CD8-positive, alpha-beta memory T cell (primary cell): ENCODE measurements at places on chromosomes 16 and 17. TPM values are rescaled to one million over a fixed set of nuclear protein-coding genes. Genes with fewer than 3 reads are reported as not detected.

- H3K4me3 ChIP-seq: no peak overlapping the region
- no peaks in the 10 kb centered on the region for H3K27me3 ChIP-seq
- H3K4me1 ChIP-seq: peaks cover 55% of the 10 kb centered on the region
- H3K27ac ChIP-seq: no peak overlapping the region
- no peak for DNase-seq
Observed at GRCh38 chr16:25009822-25010221, 5.3 kb downstream of the ARHGAP17 start.

- H3K4me3 ChIP-seq: peak overlapping the region; percentile 87
- DNase-seq: no peak
- H3K4me1 ChIP-seq: peaks cover 57% of the 10 kb centered on the region
- no peaks in the 10 kb centered on the region for H3K27me3 ChIP-seq
- peak overlapping the region; percentile 80 for H3K27ac ChIP-seq
Observed at GRCh38 chr17:73231395-73231794, 30.3 kb downstream of the CPSF4L start.

GRCh38 chr17:77844681-77845080 is 113.8 kb upstream of the TNRC6C start:
- no peaks in the 10 kb centered on the region for H3K27me3 ChIP-seq
- H3K4me1 ChIP-seq: peaks cover 59% of the 10 kb centered on the region
- no peaks in the 10 kb centered on the region for H3K36me3 ChIP-seq
- DNase-seq: no peak
- H3K4me3 ChIP-seq: no peak overlapping the region
- H3K27ac ChIP-seq: no peak overlapping the region

- peaks cover 18% of the 10 kb centered on the region for H3K4me1 ChIP-seq
- H3K36me3 ChIP-seq: no peaks in the 10 kb centered on the region
- no peak overlapping the region for H3K27ac ChIP-seq
- DNase-seq: peak; percentile 88
Observed at GRCh38 chr17:21419299-21420239, 43.4 kb downstream of the KCNJ12 start.

- no peak for DNase-seq
- no peaks in the 10 kb centered on the region for H3K27me3 ChIP-seq
- no peak overlapping the region for H3K27ac ChIP-seq
Observed at GRCh38 chr16:53787423-53787822, 83.5 kb downstream of the FTO start.

- no peak overlapping the region for H3K27ac ChIP-seq
- H3K4me1 ChIP-seq: no peaks in the 10 kb centered on the region
- no peaks in the 10 kb centered on the region for H3K36me3 ChIP-seq
- no peak for DNase-seq
Observed at GRCh38 chr17:3641717-3642486, 5.3 kb downstream of the CTNS start.

- DNase-seq: no peak
- no peak overlapping the region for H3K4me3 ChIP-seq
Observed at GRCh38 chr17:77258638-77259037, 117.9 kb downstream of the SEC14L1 start.

DNA sequence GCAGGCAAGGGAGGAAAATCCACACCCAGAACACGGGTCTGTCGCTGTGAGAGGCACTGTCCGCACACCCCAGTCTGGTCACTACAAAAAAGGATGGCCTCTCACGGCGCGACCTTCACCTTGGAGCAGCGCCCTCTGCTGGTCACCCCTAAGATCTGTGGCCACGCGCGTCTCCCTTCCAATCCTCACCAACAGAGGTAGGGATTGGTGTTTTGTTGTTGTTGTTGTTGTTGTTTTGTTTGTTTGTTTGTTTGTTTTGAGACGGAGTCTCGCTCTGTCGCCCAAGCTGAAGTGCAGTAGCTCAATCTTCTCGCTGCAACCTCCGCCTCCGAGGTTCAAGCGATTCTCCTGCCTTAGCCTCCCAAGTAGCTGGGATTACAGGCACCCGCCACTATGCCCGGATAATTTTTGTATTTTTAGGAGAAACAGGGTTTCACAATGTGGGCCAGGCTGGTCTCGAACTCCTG is 15.0 kb upstream of the C17orf58 start:
- DNase-seq: peak; percentile 62
- no peaks in the 10 kb centered on the region for H3K27me3 ChIP-seq
- no peaks in the 10 kb centered on the region for H3K36me3 ChIP-seq
- H3K27ac ChIP-seq: no peak overlapping the region
- H3K4me3 ChIP-seq: peak overlapping the region; percentile 20

GRCh38 chr17:49963626-49964302 is 5.2 kb upstream of the DLX4 start:
- no peak overlapping the region for H3K4me3 ChIP-seq
- DNase-seq: no peak
- H3K27me3 ChIP-seq: peaks cover 52% of the 10 kb centered on the region
- H3K4me1 ChIP-seq: peaks cover 32% of the 10 kb centered on the region
- H3K27ac ChIP-seq: no peak overlapping the region

- H3K27ac ChIP-seq: no peak overlapping the region
- no peaks in the 10 kb centered on the region for H3K4me1 ChIP-seq
Observed at GRCh38 chr17:55056526-55056925, 88.0 kb downstream of the STXBP4 start.

- no peak overlapping the region for H3K4me3 ChIP-seq
- H3K27me3 ChIP-seq: no peaks in the 10 kb centered on the region
- H3K4me1 ChIP-seq: no peaks in the 10 kb centered on the region
- H3K36me3 ChIP-seq: no peaks in the 10 kb centered on the region
Observed at GRCh38 chr16:76634847-76635697, 357.9 kb downstream of the CNTNAP4 start.

- peaks cover 32% of the 10 kb centered on the region for H3K36me3 ChIP-seq
- H3K27me3 ChIP-seq: no peaks in the 10 kb centered on the region
- peaks cover 39% of the 10 kb centered on the region for H3K4me1 ChIP-seq
- peak overlapping the region; percentile 86 for H3K4me3 ChIP-seq
- DNase-seq: no peak
Observed at GRCh38 chr17:58005031-58005727, 1.9 kb downstream of the SRSF1 start.

- no peak for DNase-seq
- peaks cover 24% of the 10 kb centered on the region for H3K27me3 ChIP-seq
- H3K4me1 ChIP-seq: no peaks in the 10 kb centered on the region
- H3K4me3 ChIP-seq: no peak overlapping the region
- no peaks in the 10 kb centered on the region for H3K36me3 ChIP-seq
- H3K27ac ChIP-seq: no peak overlapping the region
Observed at GRCh38 chr17:79887451-79887991, 48.3 kb upstream of the CBX4 start.

DNA sequence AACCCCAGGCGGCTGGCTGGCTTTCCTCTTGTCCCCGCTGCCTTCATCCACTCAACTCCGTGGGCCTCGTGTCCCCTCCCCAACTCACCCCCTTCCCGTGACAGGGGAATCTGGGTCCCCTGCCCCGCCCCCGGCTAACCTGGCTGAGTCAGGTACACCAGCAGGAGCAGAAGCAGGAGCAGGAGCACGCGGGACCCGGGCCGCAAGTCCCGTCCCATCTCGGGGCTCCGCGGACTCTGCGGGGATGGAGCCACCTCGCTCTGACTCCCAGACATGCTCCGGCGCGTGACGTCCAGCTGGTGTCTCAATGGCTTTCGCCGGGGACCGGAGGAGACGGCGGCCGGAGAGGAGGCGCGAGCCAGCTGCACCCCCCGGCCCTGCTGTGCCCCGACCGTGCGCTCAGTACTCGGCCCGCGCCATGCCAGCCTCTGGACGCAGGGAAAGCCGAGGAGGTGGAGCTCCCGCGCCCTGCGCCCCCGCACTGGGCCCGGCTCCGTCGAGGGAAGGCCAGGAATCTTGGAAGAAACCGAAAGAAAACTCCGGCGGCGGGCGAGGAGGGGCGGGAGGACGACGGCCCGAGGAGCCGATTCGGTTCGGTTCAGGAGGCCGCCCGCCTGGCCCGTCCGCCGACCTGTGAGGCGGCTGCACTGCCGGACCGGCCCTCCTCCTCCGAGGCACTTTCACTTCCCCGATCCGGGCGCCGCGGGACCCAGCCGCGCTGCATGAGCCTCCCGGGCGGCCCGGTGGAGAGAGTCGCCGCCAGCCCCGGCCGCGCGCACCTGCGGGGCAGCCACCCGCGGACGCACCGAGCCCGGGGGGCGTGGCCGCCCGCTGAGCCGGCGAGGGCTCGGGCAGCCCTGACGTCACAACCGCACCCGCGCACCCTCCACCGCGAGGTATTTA is at the start of the genes CXCL16 and ZMYND15:
TSS of gene CXCL16 (minus strand) at position 807 of the 903 bp plus-strand sequence. CDS start at position 218, 589 bp downstream.
TSS of gene ZMYND15 (plus strand) at position 712 of the 903 bp plus-strand sequence. CDS start 716 bp downstream, outside the sequence.
- peak; percentile 69 for DNase-seq
- H3K27ac ChIP-seq: no peak within 1 kb of the TSS
- peaks cover 18% of the 10 kb centered on the region for H3K4me1 ChIP-seq

GRCh38 chr17:9309216-9309615 is 266.4 kb downstream of the STX8 start:
- no peaks in the 10 kb centered on the region for H3K4me1 ChIP-seq
- no peak overlapping the region for H3K4me3 ChIP-seq
- H3K27ac ChIP-seq: no peak overlapping the region
- no peak for DNase-seq

- H3K4me1 ChIP-seq: no peaks in the 10 kb centered on the region
- DNase-seq: no peak
- H3K27ac ChIP-seq: no peak overlapping the region
Observed at GRCh38 chr17:58242171-58242784, 3.9 kb downstream of the LPO start.

DNA sequence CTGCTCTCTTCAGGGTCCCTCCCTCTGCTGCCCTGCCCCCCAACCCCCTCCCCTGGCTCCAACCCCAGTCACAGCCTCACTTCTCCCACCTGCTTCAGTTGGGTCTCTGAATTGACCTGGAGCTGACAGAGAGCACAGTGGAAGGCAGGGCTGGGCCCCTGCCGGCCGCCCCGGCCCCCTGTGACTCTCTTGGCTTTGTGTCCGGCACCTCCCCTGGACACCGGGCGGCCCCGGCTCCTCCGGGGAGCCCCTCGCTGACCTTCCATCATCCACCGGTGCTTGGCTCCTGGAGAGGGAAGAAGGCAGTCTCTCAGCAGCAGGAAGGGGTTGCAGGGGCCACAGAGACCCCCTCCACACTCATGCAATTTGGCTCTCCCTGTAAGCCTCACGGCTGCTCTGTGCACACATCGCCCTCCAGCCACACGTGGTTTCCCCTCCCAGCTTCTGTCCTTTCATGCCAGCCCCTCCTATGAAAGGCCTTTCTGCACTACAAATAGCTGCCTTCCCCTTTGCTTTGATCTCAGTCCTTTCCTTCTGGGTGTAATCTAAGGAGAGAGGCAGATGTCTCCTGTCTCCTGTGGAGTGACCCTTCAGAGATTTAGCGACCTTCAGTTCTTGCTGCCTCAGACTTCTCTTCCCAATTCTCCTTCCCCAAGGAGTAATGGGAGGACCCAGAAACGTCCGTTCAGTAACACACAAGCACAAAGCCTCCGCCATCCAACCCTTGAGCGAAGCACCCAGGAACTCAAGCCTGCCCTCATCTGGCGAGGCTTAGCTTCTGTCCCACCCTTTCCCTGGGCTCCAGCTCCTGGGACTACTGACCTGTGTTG is 8.3 kb downstream of the NKIRAS2 start:
- H3K27ac ChIP-seq: no peak overlapping the region
- H3K4me3 ChIP-seq: no peak overlapping the region
- no peaks in the 10 kb centered on the region for H3K27me3 ChIP-seq
- H3K4me1 ChIP-seq: peaks cover 6% of the 10 kb centered on the region
- peaks cover 10% of the 10 kb centered on the region for H3K36me3 ChIP-seq
- DNase-seq: no peak

DNA sequence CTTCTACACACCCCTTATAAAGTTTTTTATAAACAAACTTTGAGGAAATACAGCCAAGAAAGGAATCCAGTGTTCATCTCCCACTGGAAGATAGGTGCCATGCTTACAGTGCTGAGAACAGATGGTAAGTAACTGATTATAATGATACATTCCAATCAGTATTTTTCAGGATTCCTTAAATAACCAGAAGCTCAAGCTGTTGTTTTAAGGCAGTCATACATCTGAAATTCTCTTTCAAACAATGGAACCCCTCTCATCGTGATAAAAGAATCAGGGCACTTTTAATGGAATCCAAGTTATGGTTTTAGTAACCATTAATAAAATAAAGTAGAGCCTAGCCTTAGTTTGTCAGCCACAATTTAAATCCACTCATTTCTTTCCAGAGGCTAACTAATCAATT is 56.1 kb upstream of the STAC2 start:
- DNase-seq: no peak
- H3K27ac ChIP-seq: no peak overlapping the region
- H3K27me3 ChIP-seq: no peaks in the 10 kb centered on the region
- H3K4me1 ChIP-seq: no peaks in the 10 kb centered on the region
- no peak overlapping the region for H3K4me3 ChIP-seq
- H3K36me3 ChIP-seq: no peaks in the 10 kb centered on the region

DNA sequence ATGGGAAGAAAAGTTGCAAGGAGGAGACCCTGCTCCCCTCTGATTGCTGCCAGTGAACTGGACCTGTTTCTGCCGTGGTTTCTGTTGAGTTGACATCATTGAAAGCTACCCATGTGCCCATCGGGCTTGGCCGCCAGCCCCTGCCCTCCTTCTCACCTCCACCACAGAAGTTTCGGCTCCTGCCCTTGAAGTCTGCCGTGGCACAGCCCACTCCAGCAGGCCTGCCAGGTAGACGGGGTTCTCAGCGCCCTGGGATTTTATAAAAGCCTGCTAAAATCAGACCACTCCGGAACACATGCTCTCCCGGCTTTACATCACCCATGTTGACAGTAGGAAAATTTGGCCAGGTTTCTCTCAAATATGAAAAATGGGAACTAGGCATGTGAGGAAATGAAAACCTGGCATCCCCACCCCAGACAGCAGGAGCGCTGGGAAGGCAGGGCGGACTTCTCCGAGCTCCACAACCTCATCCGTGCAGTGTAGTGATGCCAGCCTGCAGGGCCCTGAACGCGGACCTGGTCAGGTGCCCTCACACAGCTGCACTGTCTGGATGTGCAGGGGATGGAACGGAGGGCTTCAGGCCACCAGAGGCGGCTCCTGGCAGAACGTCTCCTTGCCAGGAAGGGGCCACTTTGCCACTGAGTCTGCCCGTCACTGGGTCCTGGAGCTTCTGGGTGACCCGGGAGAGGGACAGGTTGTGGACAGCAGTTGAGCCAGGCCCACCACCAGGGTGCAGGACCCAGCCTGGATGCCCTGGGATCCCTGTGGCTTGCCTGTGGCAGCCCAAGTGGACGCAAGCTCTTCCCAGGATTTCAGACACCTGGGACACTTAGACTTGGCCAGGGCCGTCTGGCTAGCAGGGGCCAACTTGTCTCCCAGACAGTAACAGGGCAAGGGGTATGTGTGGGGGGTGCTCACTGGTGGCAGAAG is 6.9 kb upstream of the GSE1 start:
- H3K4me3 ChIP-seq: no peak overlapping the region
- no peaks in the 10 kb centered on the region for H3K27me3 ChIP-seq
- no peak overlapping the region for H3K27ac ChIP-seq
- H3K36me3 ChIP-seq: no peaks in the 10 kb centered on the region
- DNase-seq: no peak
- H3K4me1 ChIP-seq: peaks cover 22% of the 10 kb centered on the region

GRCh38 chr16:56199164-56199563 is 7.9 kb downstream of the GNAO1 start:
- no peaks in the 10 kb centered on the region for H3K27me3 ChIP-seq
- no peaks in the 10 kb centered on the region for H3K36me3 ChIP-seq
- no peak overlapping the region for H3K27ac ChIP-seq
- H3K4me1 ChIP-seq: peaks cover 59% of the 10 kb centered on the region

AXIN2 gene
- 3.8 TPM for total RNA-seq

ZG16 gene
- not detected for total RNA-seq

AOC3 gene
- 1.3 TPM for total RNA-seq

EVI2A gene
- total RNA-seq: 41.5 TPM

OR3A2 gene
- total RNA-seq: 6.7 TPM

CLEC18A gene
- 0.13 TPM for total RNA-seq

TMEM114 gene
- not detected for total RNA-seq

LITAFD gene
- total RNA-seq: not detected

ADAP2 gene
- total RNA-seq: 1.7 TPM

PLD6 gene
- 26.5 TPM for total RNA-seq

PITPNC1 gene
- total RNA-seq: 43.1 TPM

DBNDD1 gene
- 0.13 TPM for total RNA-seq

GSG1L2 gene
- total RNA-seq: not detected

KRTAP1-1 gene
- total RNA-seq: not detected

CSH1 gene
- total RNA-seq: not detected

CCDC92B gene
- not detected for total RNA-seq

RCVRN gene
- total RNA-seq: not detected
